ENCODE measurements at places on chromosomes 5 and 9.

DNA sequence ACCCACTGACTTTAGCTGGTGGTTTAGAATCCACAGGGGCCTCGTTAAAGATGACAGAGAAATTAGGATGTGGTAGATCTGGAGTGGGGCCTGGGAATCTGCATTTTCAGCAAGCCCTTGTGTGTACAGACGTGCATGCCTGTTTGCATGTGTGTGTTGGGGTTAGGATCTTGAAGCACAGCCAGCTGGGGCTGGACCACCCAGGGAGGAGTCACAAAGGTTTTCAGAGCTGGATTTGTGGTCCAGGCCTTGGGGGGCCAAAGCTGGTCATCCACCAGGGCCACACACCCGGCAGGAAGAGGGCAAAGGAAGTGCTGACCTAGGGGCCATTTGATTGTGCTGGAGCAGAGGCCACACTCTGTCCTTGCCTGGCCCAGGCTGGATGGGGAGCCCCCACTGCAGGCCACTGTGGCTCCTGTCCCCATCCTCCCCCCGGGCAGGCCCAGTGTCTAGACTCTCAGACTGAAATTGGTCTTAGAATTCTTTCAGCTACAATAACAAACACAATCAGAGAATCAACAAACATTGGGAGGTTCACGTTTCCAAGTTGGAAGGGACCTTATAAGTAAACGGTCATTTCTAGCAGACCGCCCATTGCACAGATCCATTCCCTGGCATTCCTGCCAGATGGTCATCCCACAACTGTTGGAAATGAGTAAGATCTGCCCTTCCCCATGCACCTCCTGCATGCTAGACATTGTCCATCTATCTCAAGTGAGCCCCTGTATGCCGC lies 10.3 kb downstream of the CDX1 start:
- no peak for DNase-seq

GRCh38 chr9:127370672-127371648 lies 26.0 kb upstream of the SLC2A8 start:
- DNase-seq: no peak

GRCh38 chr5:4108690-4109089 lies 513.1 kb downstream of the IRX1 start:
- DNase-seq: no peak

GRCh38 chr5:2480871-2481270 lies 270.6 kb downstream of the IRX2 start:
- DNase-seq: no peak

- no peak for DNase-seq
These were observed 98.2 kb downstream of the CAMSAP1 start for GRCh38 chr9:135809166-135809565.

DNA sequence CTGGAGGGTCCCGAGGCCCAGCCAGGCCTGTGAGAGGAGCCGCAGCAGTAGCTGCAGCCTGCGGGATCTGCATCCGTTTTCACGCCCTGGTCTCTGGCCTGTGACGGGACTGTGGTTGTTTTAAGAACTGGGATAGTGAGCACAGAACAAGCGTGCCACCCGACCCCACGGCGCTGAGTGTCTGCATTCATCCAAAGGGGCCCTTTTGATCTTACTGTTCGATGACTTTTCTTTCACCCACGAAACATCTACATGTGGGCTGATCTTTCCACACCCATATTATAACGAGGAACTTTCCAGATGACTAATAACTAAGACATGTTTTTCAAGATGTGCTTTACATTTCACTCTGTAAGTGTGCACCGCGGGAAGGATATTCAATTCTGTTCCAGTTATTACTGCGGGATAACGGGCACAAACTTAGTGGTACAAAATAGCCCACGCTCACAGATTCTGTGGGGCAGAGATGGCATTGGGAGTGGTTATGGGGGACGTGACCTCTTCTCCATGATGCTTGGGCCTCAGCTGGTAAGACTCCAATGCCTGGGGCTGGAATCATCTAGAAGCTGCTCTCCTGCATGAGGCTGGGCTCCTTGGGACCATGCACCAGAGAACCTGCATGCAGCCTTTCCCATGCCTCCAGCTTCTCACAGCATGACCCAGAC lies 165.0 kb downstream of the SYK start:
- no peak for DNase-seq

Measured in stimulated activated naive CD8-positive, alpha-beta T cell treated with anti-CD3 and anti-CD28 coated beads, Interleukin-15, amount 100 ng/mL, for 72 hours (primary cell).